ENCODE measurements at places on chromosomes 3 and 15.
A peak's percentile ranks its signal among the peaks of the same experiment; 100 is the strongest.

- no peak overlapping the region for H3K4me3 ChIP-seq
- no peak for DNase-seq
- H3K4me1 ChIP-seq: no peaks in the 10 kb centered on the region
- H3K27ac ChIP-seq: no peak overlapping the region
- H3K27me3 ChIP-seq: no peaks in the 10 kb centered on the region
These were observed 142.9 kb downstream of the LRRK1 start for GRCh38 chr15:101062063-101062462.

- no peaks in the 10 kb centered on the region for H3K27me3 ChIP-seq
- H3K36me3 ChIP-seq: peaks cover 10% of the 10 kb centered on the region
- H3K4me3 ChIP-seq: no peak overlapping the region
- no peaks in the 10 kb centered on the region for H3K4me1 ChIP-seq
- H3K27ac ChIP-seq: no peak overlapping the region
These were observed 71.0 kb downstream of the RBM6 start for GRCh38 chr3:50010959-50011358.

DNA sequence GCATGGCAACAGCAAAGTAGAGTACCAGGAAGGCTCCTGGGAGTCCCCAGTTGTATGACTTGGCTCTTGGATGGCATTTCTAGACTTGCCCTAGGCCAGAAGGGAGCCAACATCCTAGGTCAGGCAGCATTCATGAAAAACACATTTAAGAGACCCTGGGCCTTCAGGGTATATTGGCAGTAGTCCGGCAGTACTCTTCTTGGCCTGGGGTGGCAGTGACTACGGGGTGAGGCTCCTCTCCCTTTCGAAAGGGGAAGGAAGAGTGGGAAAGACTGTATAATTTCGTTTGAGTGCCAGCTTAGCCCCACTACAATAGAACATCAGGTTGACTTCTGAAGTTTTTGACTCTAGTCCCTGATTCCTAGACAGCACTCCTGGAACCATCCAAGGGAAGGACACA is 136.4 kb downstream of the ZIC4 start:
- no peaks in the 10 kb centered on the region for H3K27me3 ChIP-seq
- no peak overlapping the region for H3K4me3 ChIP-seq
- no peaks in the 10 kb centered on the region for H3K4me1 ChIP-seq
- no peaks in the 10 kb centered on the region for H3K36me3 ChIP-seq
- no peak overlapping the region for H3K27ac ChIP-seq

GRCh38 chr3:55466526-55466925 is 20.6 kb downstream of the WNT5A start:
- no peaks in the 10 kb centered on the region for H3K4me1 ChIP-seq
- no peaks in the 10 kb centered on the region for H3K36me3 ChIP-seq
- DNase-seq: no peak

DNA sequence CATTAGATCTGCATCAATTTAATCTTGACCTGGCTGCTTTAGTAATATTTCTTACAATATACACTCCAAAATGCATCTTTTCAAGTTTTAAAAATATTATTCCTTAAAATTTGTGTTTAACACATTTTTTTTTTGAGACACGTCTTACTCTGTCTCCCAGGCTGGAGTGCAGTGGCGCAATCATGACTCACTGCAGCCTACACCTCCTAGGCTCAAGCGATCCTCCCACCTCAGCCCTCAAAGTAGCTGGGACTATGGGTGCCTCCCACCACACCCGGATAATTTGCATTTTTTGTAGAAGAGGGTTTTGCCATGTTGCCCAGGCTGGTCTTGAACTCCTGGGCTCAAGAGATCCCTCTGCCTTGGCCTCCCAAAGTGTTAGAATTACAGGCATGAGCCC is 73.6 kb downstream of the ETV5 start:
- no peak overlapping the region for H3K27ac ChIP-seq
- H3K36me3 ChIP-seq: no peaks in the 10 kb centered on the region
- no peak overlapping the region for H3K4me3 ChIP-seq
- DNase-seq: no peak
- H3K27me3 ChIP-seq: no peaks in the 10 kb centered on the region

- no peak overlapping the region for H3K4me3 ChIP-seq
- no peak overlapping the region for H3K27ac ChIP-seq
- no peaks in the 10 kb centered on the region for H3K36me3 ChIP-seq
- DNase-seq: no peak
These were observed 570.1 kb upstream of the CBLB start for GRCh38 chr3:106438887-106439286.

DNA sequence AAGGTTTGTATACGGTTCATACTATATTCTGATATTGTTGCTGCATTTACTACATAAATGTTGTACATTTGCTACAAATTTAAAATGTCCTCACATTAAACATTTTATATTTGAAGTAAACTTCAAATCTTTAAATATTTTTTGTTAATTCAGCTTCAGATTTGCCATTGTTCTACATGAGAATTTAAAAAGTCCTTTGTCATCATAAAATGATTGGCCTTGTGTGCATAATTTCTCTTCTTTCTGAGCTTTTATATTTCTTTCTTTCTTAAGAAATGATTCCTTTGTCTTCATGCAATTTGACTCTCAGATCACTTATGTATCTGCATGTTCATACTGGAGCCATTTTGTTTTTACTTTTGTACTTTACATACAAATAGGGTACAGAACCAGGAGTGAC is 28.0 kb downstream of the DNAJC19 start:
- H3K4me3 ChIP-seq: no peak overlapping the region
- no peaks in the 10 kb centered on the region for H3K27me3 ChIP-seq
- no peaks in the 10 kb centered on the region for H3K4me1 ChIP-seq
- peaks cover 72% of the 10 kb centered on the region for H3K36me3 ChIP-seq
- H3K27ac ChIP-seq: no peak overlapping the region

DNA sequence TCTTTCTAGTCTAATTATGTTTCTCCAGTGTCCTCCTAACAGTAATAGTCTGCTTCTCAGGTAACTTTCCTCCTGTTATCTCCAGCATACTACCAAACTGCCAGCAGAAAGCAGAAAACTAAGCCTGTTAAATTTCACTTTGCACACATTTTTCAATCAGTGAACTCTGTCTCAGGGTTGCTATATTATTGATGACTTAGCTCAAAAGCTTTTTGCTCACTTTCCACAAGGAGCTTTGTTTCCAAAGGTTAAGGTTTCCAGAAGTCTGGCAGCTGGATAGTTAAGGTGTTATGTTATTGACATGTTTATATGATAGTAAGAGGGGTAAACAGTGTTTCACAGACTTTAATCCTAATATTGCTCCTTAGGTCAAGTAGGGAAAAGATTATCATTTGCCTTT is 5.1 kb downstream of the TRPM7 start:
- peaks cover 17% of the 10 kb centered on the region for H3K4me1 ChIP-seq
- H3K27me3 ChIP-seq: no peaks in the 10 kb centered on the region
- no peak for DNase-seq
- H3K4me3 ChIP-seq: no peak overlapping the region
- H3K27ac ChIP-seq: no peak overlapping the region

- H3K36me3 ChIP-seq: no peaks in the 10 kb centered on the region
- no peaks in the 10 kb centered on the region for H3K4me1 ChIP-seq
- H3K27me3 ChIP-seq: no peaks in the 10 kb centered on the region
- H3K27ac ChIP-seq: no peak overlapping the region
- H3K4me3 ChIP-seq: no peak overlapping the region
These were observed 12.6 kb downstream of the RORA start for GRCh38 chr15:61216519-61216918.

- H3K27ac ChIP-seq: no peak overlapping the region
- DNase-seq: no peak
- H3K36me3 ChIP-seq: no peaks in the 10 kb centered on the region
- peaks cover 28% of the 10 kb centered on the region for H3K4me1 ChIP-seq
- peaks cover 65% of the 10 kb centered on the region for H3K27me3 ChIP-seq
- no peak overlapping the region for H3K4me3 ChIP-seq
These were observed 1.8 kb downstream of the ONECUT1 start for GRCh38 chr15:52788099-52788986.

- peaks cover 14% of the 10 kb centered on the region for H3K36me3 ChIP-seq
- peaks cover 14% of the 10 kb centered on the region for H3K4me1 ChIP-seq
- DNase-seq: peak; percentile 19
- H3K4me3 ChIP-seq: no peak overlapping the region
- H3K27me3 ChIP-seq: no peaks in the 10 kb centered on the region
These were observed 1.4 kb downstream of the DUT start for GRCh38 chr15:48332642-48333034.

GRCh38 chr15:20645956-20646355 is 104.4 kb upstream of the GOLGA6L6 start:
- peak overlapping the region; percentile 4 for H3K27ac ChIP-seq
- no peaks in the 10 kb centered on the region for H3K36me3 ChIP-seq
- peaks cover 11% of the 10 kb centered on the region for H3K4me1 ChIP-seq
- H3K27me3 ChIP-seq: no peaks in the 10 kb centered on the region

DNA sequence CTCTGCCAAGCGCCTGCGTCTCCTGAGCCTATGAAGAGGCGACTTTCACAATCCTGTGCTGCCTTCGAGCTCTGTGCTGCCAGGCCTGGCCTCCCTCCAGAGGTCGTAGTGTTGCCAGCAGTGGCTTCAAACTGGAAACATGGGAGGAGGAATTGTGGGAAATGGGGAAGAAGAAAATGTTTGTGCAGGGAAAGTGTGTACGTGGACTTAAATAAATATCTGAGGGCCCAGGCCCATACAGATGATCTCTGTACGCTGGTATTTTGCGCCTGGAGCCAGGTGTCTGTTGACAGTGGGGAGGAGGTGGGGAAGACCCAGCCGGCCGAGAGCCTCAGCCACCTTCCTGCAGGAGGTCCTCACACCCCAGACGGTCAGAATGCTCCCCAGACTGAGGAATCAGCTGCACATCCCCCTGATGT is 44.6 kb downstream of the ZBTB38 start:
- H3K36me3 ChIP-seq: peaks cover 26% of the 10 kb centered on the region
- no peak overlapping the region for H3K4me3 ChIP-seq
- peaks cover 57% of the 10 kb centered on the region for H3K4me1 ChIP-seq

Measured in natural killer cell (primary cell).